Renal cortex interstitium (tissue), 15 donors: ENCODE measurements at places on chromosomes 2 and 18. TPM values are rescaled to one million over a fixed set of nuclear protein-coding genes. Genes with fewer than 3 reads are reported as not detected.
A peak's percentile ranks its signal among the peaks of the same experiment; 100 is the strongest.

The MROH2A gene
- polyA plus RNA-seq: 0.27 TPM

The CAPN14 gene
- 0.06 TPM for polyA plus RNA-seq

The VIT gene
- polyA plus RNA-seq: 0.09 TPM

The TEX44 gene
- not detected for polyA plus RNA-seq

The SPEG gene
- polyA plus RNA-seq: 16.8 TPM

- DNase-seq: no peak
These were observed 97.9 kb upstream of the ATP8B1 start for GRCh38 chr18:57900906-57901435.

- no peak for DNase-seq
These were observed 9.8 kb downstream of the GATA6 start for GRCh38 chr18:22179174-22179573.

DNA sequence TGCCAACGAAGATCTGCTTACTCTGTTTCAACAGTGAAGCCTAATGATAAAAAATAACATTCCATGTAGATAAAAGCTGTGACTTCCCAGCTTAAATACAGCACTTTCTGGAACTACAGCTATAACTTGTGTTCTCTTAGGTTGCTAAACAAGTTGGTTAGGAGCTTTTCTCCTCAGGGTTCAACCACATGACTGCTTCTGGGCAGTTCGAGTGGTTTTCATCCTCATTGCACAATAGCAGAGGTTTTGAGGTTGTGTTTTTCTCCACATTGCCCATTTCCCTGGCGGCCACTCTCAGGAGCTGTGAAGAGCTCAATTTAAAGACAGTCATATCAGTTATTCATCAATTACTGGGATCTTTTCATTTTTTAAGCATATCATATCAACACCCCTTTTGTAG is 102.2 kb upstream of the CYP1B1 start:
- DNase-seq: no peak

GRCh38 chr2:202592566-202592965 is 42.2 kb upstream of the FAM117B start:
- DNase-seq: no peak

DNA sequence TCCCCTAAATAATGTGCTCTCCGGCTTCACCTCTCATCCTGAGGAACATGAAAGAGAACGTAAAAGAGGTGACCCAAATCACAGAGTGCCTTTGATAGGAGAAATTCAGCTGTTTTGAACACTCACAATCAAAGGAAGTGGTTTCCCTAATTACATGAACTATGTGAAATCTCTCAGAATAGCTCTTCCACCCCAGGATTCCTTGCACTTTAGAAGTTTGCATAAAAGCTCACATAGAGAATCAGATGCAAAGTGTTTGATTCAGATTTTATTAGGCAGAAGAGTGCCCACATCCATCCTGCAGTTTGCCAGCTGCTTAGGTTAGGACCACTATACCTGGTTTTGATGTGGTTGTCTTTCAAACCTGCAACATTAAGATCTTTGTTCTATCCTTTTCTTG is 61.0 kb downstream of the MAP3K20 start:
- DNase-seq: no peak

DNA sequence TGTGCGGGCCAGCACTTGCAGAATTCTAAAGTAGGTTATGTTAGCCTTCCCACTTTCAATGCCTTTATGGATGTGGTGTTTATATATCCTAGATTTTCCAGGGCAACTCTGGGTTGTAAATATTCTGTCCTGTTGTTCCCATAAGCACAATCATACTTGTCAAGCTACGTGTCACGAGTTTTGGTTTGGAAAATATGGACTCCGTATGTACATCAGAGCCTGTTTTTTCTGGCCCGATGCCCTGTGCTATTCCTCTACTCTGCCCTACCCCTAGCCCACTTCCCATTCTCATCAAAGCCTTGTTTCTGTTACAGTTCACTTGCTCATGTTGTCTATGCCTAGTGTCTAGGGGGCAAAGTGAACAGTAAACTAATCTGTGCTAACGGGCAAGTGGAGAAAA is 27.0 kb upstream of the ZEB2 start:
- no peak for DNase-seq

- DNase-seq: no peak
These were observed 239.1 kb downstream of the MTX2 start for GRCh38 chr2:176508374-176508773.

DNA sequence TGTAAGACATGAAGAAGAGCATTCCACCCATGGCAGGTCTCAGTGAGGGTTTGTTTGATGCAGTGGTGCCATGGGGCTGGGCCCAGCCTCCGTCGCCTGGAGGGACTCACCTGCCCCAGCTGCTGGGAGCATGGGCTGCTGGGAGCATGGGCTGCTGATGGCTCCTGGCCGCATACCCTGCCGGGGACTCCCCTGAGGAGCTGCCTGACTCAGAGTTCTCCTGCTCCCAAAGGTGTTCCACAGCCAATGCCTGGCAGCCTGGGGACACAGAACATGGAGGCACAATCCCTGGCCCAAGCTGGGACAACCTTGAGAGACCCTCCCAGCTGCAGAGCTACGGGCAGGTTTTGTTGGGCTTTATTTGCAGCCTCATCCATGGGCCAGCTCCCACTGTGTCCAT is 108.4 kb downstream of the COPS8 start:
- no peak for DNase-seq

DNA sequence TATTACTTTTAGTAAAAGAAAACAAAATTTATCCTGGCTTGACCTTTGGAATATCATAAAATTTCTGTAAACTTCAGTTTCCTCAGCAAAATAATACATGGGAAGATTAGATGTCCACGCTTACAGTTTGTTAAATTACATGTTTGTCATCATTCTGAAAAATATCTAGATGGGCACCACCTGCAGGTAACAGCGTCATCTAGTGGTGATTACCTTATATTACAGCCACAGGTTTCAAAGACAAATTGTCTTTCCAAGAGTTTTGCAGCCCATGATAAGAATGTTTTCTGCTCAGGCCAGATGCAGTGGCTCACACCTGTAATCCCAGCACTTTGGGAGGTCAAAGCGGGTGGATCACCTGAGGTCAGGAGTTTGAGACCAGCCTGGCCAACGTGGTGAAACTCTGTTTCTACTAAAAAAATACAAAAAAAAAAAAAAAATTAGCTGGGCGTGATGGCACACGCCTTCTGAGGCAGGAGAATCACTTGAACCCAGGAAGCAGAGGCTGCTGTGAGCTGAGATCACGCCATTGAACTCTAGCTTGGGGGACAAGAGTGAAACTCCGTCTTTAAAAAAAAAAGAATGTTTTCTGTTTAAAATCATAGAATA is 96.3 kb upstream of the RASGRP3 start:
- no peak for DNase-seq

DNA sequence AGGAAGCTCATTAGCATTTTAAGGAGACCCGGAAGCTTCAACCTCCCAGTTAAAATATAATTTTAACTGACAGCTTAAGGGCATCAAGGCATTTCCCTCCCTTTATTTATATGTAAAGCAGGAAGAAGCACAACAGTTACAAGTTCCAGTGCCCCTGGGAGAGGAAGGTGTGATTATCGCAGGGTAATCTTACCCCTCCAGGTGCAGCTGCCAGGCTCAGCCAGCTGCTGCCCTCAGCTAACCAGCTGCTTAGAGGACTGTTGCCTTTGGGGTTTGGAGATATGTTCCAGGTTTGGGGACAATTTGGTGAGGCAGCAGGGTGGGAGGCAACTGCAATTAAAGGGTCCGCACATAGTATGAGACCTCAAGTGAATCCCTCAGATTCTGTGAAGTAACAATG is 55.3 kb upstream of the SETBP1 start:
- DNase-seq: no peak

DNA sequence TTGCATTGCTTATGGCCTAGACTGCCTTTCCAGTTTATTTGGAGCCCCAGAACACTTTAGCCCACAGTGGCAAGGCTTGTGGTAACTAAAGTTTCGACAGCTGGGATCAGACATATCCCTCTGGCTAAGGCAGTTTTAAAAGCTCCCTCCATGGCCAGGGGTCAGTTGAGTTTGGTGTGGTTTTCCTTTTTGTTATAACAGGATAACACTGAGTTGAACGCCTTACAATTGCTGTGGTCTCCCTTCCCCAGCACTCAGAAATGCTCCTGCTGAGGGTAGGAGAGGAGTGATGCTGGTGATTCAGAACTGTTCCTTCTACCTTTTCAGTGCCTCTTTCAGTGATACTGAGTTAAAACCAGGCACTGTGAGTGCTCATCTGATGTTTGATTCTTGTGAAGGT is 182.6 kb downstream of the GULP1 start:
- DNase-seq: no peak

DNA sequence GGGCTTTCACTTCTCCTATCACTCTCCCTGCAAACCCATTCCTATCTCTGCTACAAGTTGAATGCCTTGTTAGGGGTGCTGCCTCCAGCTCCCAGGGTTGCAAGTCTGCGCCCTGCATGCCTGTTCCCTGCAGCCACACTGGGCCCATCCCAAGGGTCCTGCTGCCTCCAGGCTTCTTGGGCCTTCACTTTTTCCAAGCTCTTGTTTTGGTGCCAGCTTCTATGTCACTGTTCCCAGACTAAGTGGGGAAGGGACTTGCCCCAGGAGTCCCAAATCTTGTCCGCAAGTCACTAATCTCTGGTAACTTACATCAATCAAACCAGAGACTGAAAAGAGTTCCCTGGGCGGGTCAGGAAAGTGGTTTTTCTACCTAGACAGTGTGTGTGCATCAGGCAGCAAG is 65.4 kb downstream of the ZCCHC2 start:
- DNase-seq: no peak

- no peak for DNase-seq
These were observed 95.4 kb downstream of the RTN4 start for GRCh38 chr2:54954705-54955357.

DNA sequence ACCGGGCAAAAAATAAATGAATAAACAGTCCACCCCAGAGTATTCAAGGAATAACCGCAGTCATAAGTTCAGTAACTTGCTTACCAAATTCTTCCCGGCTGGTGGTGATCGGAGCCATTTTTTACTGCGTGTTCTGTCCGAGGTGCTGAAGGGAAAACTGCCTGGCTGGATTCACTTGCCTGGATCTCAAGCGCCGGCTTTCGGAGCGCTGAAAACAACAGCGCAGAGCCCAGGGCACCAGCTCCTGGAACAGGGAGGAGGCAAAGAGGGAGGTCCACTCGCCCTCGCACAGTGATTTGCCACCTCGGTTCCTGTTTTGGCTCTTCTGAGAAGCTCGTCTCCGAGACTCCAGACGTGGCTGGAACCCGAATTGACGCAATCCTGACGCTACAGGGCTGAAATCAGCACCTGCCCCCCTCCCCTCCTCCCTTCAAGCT is at the start of gene SYT4:
TSS of gene SYT4 (minus strand) at position 327 of the 437 bp plus-strand sequence. CDS start at position 118, 209 bp downstream.
- peak; percentile 68 for DNase-seq

- peak; percentile 3 for DNase-seq
These were observed 70.3 kb downstream of the SCN1A start for GRCh38 chr2:166057370-166058164.

GRCh38 chr18:59916746-59917145 is 16.9 kb downstream of the PMAIP1 start:
- DNase-seq: no peak

- DNase-seq: no peak
These were observed 99.0 kb downstream of the MBD2 start for GRCh38 chr18:54125429-54125828.

DNA sequence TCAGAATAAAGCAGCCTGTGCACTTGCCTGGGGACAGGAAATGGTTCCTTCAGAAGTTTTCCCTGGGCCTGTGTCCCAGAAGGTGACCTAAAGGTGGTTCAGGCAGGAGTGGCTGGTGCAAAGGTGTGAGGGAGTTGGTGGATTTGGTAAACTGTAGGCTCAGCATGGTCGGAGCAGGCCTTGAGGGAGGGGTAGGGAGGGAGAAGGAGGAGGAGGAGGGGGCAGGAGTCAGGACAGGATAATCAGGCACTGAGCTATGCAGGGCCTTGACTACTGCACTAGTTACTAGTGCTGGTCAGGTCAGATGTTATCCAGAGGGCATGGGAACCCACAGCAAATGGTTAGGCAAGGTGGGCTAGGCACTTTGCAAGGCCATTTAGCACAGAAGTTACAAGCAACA is 21.3 kb downstream of the LYPD6B start:
- DNase-seq: no peak

- no peak for DNase-seq
These were observed 6.1 kb downstream of the NCKAP1 start for GRCh38 chr2:183031911-183032794.

DNA sequence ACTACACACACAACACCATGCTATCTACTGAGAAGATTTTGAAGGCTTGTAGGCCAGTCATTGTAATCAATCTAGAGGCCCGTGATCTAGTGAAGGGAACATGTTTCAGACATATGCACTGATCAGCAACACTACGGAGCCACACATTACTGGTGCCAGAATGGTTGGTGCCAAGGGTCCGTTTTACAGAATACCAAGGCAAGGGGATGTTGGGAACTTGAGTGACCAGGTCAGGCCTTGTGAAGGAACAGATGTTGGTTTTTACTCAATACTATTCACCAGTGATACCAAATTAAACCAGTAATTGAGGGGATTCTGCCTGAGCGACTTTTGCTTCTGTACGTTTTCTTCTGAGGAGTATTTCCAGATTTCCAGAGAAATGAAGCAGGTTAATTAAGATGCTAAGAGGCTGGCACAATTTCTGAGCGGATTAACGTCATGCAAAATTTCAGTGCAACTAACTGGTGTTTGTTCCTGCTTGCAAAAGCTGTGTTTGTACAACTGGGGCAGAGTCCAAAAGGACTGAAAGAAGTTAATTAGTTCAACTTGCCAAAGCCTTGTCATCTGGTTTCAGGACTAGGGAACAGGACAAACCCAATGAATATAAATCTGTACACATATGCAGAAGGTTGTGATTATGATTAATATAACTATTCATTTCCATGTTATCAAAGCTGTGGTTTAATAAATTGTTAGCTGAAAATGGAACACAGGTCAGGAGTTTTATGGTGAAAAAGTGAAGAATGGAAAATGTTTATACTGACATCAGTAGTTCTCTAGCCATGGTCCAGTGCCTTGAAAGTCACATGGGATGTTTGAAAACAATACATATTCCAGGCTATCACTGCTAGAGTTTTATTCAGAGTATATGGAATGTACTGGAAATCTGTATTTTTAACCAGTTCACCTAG is 432.1 kb upstream of the DCC start:
- no peak for DNase-seq

DNA sequence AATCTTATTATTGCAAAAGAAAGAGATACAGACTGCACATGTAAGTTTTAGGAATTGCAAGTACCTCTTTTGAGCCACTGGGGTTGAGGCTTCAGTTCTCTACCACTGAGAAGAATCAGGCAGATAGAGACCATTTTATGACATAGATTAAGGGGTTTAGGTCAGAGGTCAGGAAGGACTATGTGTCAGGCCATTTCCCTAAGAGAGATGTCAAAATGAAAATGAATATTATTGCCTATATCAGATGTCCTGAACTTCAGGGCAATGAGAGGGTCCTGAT is 113.7 kb downstream of the GATA6 start:
- DNase-seq: no peak
